Hindlimb muscle (tissue), 1 donor: ENCODE measurements at places on chromosomes 16 and 17. TPM values are rescaled to one million over a fixed set of nuclear protein-coding genes. Genes with fewer than 3 reads are reported as not detected.
A peak's percentile ranks its signal among the peaks of the same experiment; 100 is the strongest.

CLEC18B gene
- polyA plus RNA-seq: 3.9 TPM

SLC5A10 gene
- 0.12 TPM for polyA plus RNA-seq

SLFN14 gene
- 0.19 TPM for polyA plus RNA-seq

MVD gene
- 27.3 TPM for polyA plus RNA-seq

DNA sequence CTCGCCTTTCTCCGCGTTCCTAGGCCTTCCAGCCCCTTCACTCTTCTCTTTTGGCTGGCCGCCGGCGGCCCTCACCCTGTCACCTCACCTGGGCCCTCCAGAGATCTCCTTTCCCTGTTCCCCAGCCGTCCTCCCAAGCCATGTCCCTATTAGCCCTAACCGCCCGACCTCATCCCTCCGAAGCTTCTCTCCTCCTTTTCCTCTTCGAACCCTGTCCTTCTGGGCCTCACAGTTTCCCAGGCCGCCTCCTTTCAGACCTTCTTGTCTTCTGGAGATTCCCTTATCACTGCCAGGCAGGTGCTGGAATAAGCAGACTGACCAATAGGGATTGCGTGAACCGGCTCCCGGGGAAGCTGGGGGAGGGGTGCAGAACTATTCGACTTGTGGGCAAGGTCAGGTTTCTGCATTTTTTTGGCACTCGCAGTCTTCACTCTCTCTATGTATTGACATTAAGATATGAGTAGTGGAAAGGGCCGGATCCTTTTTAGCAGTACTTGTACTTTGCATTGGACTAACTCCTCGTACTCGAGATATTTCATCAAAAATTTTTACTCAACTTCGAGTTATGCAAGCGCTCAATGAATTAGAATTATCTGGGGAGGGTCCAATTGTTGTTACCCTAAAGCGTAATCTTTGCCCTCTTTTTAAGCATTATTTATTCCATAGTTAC lies 690 bp downstream of the RHOT1 start:
- peak; percentile 36 for DNase-seq

DNA sequence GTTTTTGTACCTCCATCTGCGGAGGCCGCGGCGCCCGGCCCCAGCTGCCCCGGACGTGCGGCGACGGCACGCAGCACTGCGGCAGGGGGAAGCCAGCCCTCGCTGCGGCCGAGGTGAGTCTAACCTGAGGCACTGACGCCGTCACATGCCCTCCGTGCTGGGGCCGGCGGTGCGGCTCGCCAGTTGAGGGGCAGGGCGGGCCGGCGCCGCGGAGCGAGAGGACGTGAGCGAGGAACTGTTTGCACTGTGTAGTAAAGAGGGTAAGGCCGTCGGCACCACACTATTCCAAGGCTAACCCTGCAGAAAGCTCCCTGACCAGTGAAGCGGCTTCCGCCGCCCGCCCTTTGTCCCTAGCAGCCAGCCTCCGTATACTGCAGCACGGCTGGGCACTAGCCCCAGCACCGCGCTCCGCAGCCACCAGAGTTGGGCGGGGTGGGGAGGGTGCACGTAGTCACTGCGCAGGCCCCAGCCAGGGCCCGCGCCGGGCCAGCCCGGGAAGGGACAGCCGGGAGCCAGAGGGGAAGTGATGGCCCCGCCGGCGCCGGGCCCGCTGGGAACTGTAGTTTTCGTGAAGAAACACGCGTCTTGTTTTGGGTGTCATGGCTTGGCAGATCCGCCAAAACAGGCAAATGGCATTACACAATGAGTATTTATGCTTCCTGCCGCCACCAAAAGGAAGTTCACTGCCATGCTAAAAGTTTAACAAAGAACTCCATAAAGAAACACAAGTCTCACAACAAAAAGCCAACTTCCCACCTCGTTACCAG lies 580 bp upstream of the KANSL1 start:
- peak; percentile 96 for DNase-seq

DNA sequence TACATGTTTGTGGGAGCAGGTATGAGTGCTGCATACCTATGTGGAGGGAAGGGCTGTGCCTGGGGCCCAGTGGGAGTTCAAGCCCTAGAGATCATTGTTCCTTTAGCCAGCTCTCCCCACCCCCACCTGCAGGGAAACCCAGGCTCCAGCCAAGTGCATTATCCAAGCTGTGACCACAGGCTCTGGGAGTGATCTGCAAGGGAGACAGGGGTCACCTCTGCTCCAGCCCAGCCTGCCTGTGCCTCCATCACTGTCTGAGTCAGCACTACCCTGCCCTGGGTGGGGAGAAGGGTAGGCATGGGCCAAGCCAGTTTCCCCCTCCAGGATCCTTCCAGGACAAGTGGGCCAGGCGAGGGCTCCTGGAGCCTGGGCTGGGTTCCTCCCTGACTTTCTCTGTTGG lies 32.1 kb upstream of the SBK1 start:
- DNase-seq: no peak

DNA sequence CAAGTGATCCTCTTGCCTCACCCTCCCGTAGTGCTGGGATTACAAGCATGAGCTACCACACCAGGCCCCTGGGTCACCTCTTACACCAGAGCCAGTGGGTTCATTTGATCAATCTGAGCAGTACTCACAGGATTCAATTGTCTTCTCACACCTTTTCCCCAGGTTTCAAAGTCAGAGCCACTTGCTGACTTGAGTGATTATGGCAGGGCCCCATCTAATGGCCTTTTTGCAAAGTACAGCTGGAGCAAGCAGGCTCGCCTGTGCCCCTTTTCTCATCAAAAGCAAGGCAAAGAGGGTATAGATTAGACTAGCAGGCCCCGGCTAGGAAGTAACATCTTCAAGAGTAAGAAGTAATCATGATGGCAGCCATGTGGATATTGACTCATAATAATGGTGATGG lies 114.8 kb upstream of the NOL11 start:
- no peak for DNase-seq

DNA sequence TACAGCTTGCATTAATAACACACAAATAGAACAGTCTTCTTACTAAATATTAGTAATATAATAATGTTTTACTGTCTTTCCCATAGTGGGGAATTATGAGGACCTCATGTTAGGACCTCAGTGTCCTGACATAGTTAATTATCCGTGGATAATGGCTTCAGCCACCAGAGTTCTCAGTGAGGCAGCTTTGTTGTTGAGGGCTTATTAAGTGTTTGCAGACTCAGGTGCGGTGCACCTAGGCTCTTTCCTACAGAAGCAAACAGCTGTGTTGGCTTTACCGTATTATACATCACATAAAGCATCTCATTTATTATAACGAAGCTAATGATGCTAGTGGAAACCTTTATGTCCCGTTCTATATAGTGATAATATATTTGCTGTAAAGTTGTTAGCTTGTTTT lies 246.7 kb downstream of the FTO start:
- DNase-seq: no peak

DNA sequence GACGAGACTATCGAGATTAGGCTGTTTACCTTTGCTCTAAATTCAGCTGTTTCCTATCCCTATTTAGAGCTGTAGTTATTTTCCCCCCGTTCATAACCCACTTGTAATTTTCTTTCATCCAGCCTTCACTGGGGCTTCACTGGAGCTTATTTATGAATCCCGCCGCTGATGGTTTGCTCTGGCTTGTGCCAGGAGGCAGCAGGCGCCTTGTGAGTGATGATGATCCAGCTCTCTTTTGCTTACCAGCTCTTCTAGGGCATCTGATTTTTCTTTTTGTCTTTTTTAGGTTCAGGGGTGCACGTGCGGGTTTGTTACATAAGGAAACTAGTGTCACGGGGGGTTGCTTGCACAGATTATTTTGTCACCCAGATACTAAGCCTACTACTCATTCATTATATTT lies 37.4 kb upstream of the CDH13 start:
- DNase-seq: no peak

DNA sequence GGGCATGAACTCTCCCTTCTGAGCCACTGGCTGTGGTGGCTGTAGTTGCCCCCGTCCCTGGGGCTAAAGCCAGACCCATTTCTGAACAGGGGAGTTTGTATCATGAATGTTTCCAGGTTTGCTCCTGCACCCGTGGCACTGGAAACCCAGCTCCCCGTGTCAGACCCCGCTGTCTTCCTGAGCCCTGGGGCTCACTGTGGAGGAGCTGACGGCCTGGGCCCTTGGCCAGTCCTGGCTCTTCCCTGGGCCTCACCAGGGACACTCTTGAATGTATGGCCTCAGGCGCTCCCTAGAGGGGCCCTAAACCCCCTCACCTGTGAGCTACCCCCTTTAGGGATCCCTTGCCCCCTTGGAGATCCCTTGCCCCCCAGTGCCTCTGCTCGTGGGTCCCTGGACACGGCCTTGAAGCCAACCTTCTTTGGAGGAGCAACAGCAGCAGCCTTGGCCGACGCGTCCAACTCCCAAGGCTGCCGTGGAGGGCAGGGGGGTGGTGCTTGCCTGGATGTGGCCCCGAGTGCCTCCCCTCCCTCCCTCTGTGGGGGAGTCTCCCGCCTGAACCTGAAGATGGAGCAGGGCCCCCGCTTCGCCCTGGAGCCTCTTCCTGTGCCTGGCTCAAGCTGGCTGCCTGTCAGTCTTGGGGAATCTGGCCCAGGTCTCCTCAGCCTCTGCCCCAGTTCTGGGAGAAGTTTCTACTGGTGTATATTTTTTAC lies 15.9 kb downstream of the CASKIN2 start:
- DNase-seq: no peak

DNA sequence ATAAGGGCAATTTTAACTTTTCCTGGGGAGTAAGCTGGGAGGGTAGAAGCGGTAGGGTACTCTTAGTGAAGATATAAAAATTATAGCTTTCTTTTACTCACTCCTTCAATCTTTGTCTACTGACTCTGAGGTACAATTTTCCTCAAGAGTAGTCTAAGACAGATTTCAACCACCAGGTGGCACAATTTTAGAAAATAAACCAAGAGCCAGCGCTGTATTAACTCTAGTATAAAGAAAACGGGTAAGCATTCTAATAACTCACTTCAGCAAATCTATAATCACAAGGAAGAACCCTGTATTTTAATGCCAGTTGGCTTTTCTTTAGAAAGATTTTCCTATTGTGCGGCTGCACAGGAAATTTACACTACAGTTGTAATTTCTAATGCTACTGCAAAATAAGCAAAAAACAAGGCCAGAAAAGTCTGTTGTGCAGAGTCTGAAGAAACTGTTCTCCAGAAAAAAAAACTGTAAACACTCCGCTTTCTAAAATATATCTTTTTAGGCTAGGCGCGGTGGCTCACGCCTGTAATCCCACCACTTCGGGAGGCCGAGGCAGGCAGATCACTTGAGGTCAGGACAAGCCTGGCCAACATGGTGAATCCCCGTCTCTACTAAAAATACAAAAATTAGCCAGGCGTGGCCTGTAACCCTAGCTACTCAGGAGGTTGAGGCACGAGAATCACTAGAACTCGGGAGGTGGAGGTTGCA lies 1.9 kb downstream of the CMC2 start:
- DNase-seq: peak; percentile 55

DNA sequence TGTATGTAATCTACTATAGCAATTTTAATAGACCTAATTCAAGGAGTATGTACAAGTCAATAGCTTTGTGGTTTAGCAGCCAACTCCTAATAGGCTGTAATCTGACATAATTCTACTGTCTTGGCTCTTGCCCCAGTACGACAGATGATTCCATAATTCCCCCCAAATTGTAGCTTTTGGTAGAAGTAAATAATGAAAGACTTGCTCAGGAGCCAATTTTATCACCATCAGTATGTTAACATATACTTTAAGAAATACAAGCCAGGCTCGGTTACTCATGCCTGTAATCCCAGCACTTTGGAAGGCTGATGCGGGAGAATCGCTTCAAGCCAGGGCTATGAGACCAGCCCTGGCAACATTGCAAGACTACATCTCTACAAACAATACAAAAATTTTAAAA lies 53.9 kb downstream of the AP2B1 start:
- DNase-seq: no peak

- no peak for DNase-seq
Observed at GRCh38 chr17:16934133-16934795, 37.7 kb downstream of the TNFRSF13B start.

DNA sequence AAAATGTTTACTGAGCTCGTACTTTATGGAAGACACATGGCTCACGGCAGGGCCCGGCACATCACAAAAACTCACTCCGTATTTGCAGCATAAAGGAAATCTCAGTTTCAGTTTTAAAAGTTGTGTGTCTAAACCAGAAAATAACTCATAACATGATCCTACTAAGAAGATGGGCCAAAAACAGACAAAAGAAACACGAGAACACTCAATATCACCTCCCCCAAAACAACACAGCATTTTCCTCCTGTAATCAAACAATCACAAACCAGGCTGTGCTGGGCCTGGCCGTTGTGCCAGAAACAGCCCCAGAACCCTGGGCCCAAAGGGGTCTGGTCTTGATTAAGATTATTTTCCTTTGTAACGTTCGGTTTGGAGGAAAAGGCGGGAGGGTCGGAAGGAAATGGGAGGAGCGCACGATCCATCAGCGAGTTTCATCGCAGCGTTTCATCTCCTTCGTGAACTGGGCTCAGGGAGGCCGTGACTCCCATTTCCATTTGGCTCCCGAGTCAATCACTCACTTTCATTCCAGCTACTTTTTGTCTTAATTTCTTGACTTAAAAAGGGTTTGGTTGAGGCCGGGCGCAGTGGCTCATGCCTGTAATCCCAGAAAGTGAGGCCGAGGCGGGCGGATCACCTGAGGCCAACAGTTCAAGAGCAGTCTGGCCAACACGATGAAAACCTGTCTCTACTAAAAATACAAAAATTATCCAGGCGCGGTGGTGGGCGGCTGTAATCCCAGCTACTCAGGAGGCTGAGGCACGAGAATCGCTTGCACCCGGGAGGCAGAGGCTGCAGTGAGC lies 61.4 kb downstream of the NXN start:
- no peak for DNase-seq

DNA sequence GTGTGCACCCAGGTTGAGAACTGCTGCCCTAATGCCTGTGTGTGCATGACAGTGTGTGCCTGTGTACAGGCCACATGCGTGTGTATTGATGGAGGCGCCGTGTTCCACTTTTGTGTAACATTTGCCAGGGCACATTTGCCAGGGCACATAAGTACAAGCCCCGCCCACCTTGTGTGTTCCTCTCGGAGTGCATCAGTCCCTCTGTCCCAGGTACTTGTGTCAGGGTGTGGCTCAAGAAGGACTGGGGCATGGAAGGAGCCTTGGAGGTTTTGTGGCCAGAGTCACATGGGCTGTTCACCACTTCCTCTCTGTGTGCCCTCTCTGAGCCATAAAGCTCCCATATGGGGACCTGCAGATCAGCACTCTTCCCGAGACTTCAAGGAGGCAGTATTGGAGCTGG lies 73.9 kb downstream of the MRM1 start:
- no peak for DNase-seq

DNA sequence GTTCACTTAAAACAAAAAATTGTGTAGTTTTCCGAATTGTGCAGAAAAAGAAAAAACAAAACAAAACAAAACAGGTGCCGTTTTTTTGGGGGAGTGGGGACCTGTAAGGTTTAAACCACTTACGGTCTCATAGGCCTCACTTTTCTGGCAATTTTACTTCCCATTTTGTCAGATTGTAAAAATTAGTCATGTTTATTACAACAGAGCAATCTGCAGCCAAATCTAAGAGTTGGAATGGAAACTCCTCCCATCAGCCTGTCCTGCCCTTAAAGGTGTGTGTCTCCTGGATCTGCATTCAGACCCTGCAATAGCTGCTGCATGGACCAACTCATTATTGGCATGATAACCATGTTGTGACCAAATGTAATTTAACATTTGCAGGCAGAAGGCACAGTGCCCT lies 8.2 kb upstream of the SALL1 start:
- no peak for DNase-seq
